ENCODE measurements at places on chromosomes 5 and 9.

DNA sequence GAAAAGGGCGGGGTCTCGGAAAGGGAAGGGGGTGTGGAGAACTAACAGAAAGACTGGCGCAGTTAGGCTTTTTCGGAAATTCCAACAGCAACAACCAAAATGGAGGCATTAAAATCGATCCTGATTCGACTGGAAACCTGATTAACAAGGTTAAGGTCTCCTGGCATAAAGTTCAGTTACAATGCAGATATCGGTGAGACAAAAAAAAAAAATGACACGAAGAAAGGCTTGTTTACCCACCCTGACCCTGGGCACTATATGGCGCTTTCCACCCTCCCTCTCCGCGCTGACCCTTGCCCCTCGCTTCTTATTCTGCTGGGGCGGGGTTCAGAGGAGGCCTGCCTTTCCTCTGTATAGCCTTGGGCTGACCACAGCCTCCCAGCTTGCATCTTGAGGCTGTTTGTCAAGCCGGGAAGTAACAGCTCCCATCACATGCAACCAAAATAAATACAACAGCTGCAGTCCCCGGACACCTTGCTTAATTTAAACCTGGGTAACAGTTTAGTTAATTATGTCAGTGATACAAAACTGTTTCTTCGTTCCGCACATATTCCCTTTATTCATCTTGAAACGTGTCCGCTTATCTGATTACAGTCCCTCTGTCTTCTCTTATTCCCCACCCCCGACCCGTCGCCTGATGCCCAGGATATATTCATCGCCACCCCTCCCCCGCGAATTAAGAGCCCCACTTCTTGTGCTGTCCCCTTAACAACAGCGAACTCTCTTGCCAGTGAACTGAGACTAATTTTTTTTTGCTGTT is 795 bp upstream of the PJA2 start:
- DNase-seq = peak; percentile 86

- no peak for DNase-seq
Measured at GRCh38 chr5:171840066-171840465, 54.4 kb downstream of the SMIM23 start.

DNA sequence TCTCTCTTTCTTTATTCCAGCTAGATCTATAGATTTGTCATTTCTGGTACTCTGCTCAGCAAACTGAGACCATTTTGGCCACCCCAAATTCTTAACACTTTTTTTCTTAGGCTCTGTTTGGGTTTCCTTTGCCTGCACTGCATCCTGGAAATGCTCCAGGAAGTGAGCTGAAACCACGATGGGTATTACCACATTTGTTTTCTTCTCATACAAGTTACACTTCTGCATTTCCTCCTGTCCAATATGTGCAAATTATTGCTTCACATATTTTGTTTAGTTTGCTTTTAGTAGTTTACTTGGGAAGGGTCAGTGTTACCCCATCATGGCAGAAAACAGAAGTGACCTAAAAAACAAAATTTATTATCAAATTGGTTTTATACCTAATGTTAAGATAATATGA is 498.6 kb upstream of the GRIN3A start:
- DNase-seq = no peak

DNA sequence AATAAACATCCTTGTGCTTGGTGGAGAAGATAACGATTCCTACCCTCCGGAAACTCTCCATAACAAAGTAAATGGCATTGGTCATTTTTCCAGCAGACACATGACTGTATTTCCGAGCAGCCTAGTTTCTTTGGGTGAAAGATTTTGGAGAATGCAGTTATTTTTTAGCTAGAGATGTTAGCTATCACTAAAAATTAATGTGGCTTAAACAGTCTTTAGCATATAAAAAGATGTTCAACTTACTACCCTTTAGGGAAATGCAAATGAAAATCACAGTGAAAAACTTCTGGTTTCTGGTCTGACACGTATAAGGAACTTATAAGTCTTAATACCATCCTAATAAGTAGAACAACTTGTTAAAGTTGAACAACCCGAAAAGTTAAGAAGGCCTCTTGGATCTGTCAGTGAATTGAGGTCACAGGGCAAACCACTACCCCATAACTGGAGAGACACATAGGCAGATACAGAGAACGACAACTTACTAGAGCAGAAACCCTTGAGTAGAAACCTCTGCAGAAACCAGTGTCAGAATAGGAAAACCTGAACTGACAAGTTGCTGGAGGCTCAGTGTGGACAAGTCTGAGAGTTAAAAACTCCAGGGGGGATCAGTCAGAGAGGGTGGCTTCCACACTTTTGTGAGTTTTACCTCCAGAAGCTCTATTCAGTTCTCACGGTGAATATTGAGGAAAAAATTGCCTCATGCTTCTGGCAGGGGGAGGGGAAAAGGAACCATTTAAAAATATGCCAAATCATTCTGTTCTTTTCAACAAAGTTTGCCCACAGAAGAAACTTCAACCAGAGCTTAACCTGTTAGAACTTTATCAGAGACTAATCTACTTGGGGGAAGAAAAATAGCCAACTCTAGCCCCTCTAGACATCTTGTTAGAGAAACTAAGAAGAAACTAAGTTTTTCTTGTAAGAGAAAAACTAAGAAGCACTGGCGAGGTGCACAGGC is 325.2 kb upstream of the RPS23 start:
- no peak for DNase-seq

GRCh38 chr5:125227333-125228095 is 481.1 kb upstream of the ZNF608 start:
- no peak for DNase-seq

DNA sequence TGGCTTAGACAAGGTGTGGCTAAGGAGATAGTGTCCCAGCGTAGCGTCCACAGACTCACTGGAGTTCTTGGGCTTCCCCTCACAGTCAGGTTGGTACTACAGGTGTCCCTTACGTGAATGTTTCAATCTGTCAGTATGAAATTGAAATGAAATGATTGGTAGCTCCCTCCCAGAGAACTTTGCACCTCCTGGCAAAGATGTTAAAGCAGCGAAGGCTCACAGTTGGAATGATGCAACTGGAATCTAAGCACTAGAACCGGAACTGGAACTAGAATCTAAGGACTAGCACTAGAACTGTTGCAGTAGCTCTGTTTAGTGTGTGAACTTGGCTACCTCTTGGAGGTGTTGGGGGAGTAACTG is 1.1 kb downstream of the SLC31A1 start:
- no peak for DNase-seq

- DNase-seq = no peak
Measured at GRCh38 chr9:83584995-83585394, 37.9 kb upstream of the IDNK start.

DNA sequence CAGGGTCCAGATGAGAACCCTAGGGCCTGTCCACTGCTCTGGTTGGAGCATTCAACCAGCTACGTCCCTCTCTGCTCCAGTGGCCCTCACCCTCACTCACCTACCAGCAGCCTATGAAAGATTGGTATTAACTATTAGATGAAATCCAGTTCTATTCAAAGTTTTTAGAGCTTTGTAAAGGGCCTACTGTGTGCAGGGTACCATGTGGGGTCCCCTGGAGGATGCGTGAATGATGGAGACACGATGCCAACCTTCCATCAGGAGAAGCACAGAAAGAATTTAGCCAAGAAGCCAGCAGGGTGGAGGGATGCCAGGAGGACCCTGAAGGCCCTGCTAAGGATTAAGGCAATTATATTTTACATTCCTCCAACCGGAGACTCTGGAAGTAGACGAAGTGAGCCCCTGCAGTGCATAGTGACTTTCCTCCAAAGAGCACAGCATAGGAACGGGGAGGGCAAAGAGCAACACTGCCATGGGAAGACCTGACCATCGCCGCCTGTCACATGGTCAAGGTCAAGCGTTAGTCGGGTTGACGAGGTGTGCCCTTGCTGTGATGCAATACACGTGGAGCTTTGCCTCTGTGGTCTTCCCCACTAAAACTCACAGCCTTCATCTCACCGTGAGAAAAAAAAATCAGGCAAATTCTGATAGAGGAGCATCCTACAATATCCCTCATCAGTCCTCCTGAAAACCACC is 22.8 kb upstream of the ANKRD33B start:
- no peak for DNase-seq

DNA sequence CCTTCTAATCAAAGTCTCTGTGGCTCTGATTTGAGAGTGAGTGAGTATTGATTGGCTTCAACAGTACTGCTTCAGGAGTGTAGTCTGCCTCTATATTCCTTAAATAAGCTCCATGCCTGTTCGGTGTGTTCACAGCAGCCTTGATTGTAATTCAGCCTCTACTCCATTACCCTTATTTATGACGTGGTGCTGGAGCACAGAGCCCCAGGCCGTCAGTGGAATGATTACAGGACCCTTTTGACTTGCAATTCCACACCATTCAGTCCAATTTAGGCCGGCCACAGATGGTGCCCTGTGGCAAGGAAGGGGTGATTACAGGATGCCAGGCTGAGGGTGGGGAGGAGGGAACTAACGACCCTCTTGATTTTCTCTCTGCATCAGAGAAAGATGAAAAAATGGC is 110.3 kb downstream of the ASTN2 start:
- no peak for DNase-seq

- DNase-seq = no peak
Measured at GRCh38 chr9:37146410-37146809, 26.0 kb downstream of the ZCCHC7 start.

DNA sequence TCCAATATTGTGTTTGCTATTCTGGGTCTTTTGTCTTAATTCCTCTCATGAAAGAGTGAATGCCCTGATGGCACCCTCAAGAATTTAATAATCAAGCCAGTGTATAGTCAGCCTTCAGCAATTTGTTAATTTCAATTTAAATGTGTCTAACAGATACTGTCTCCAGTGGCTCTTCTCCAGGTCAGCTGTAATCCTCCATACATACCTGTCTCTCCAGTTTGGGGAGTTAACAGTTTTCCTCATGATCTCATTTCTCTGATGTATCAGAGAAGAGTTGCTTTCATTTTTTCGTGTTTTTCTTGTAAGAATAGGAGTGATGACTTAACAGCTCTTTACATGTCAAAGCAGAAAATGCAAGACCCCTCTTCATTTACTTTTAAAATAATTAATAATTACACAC is 500.3 kb upstream of the RORB start:
- no peak for DNase-seq
